ENCODE measurements at places on chromosomes 2 and 18. TPM values are rescaled to one million over a fixed set of nuclear protein-coding genes. Genes with fewer than 3 reads are reported as not detected.

SH3RF3 gene
- total RNA-seq: not detected

SIGLEC15 gene
- total RNA-seq: not detected

RBM44 gene
- 0.45 TPM for total RNA-seq

MAP4K4 gene
- 71.5 TPM for total RNA-seq

MROH2A gene
- not detected for total RNA-seq

DNA sequence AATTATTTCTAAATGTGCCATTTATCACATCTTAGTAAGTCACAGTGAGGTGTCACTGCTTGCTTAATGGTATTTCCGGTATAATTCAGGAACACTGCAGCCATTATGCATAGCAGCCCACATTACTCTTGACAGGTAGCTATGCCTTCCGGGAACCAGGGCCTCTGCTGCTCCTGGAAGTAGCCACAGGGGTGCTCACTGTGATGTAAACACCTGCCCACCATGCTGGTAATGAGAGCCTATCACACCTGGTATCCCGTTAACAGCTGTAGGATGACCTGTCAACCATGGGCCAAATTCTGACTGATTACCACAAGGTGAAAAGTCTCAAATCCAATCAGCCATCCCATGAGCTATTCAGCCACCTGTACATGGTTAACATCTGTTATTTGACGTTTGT lies 647.0 kb upstream of the NXPH2 start:
- no peak for DNase-seq
- H3K4me3 ChIP-seq: no peak overlapping the region
- H3K27ac ChIP-seq: no peak overlapping the region
- H3K36me3 ChIP-seq: no peaks in the 10 kb centered on the region

DNA sequence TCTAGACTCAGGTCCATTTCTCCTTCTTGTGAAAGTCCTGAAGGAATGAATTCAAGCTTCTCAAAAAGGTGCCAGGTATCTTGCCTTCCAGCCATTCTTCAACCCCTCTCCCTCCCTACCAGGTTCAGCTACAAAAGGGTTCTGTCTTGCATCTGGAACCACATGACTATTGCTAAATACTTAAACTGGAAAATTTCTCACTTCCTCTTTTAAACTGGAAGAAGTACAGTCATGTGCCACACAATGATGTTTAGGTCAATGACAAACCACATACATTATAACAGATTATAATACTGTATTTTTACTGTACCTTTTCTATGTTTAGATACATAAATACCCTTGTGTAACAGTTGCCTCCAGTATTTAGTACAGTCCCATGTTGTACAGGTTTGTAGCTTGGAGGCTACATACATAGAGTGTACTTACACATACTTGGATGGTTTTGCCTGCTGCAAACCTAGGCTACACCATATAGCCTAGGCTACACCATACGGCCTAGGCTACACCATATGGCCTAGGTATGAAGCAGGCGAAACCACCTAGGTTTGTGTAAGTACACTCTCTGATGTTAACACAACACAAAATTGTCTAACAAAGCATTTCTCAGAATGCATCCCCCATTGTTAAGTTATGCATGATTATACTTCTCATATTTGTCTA lies 142.0 kb upstream of the DNMT3A start:
- H3K36me3 ChIP-seq: no peaks in the 10 kb centered on the region
- no peaks in the 10 kb centered on the region for H3K4me1 ChIP-seq
- no peak overlapping the region for H3K4me3 ChIP-seq
- H3K27ac ChIP-seq: no peak overlapping the region
- H3K27me3 ChIP-seq: no peaks in the 10 kb centered on the region
- DNase-seq: no peak

- H3K4me3 ChIP-seq: no peak overlapping the region
- no peaks in the 10 kb centered on the region for H3K27me3 ChIP-seq
Measured at GRCh38 chr18:23032030-23032582, 99.0 kb downstream of the RBBP8 start.

- H3K27ac ChIP-seq: no peak overlapping the region
- no peaks in the 10 kb centered on the region for H3K4me1 ChIP-seq
- H3K27me3 ChIP-seq: peaks cover 14% of the 10 kb centered on the region
- H3K36me3 ChIP-seq: no peaks in the 10 kb centered on the region
- no peak overlapping the region for H3K4me3 ChIP-seq
Measured at GRCh38 chr2:105515581-105516415, 116.9 kb upstream of the FHL2 start.

DNA sequence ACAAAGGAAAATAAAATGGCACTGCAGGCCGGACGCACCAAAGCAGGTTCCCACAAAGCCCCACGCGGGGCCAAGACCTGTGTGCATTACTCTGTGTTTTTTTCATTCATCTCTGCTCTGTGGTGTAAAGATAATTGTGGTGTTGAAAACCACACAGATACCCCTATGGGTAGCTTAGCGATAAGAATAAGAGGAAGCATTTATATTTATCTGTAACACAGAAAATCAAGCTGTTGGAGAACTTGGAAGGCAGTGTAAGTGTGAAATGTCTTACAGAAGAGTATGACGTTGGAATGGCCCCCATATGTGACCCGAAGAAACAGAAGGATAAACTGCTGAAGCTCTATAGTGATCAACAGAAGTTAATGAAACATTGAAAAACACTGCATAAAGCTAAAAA lies 20.3 kb upstream of the MARCO start:
- no peaks in the 10 kb centered on the region for H3K36me3 ChIP-seq
- H3K27ac ChIP-seq: no peak overlapping the region
- no peaks in the 10 kb centered on the region for H3K4me1 ChIP-seq
- DNase-seq: no peak
- peaks cover 14% of the 10 kb centered on the region for H3K27me3 ChIP-seq

GRCh38 chr2:181523756-181524155 lies 66.6 kb downstream of the ITGA4 start:
- peaks cover 14% of the 10 kb centered on the region for H3K36me3 ChIP-seq
- no peaks in the 10 kb centered on the region for H3K27me3 ChIP-seq
- no peak for DNase-seq

GRCh38 chr2:200617156-200618053 lies 31.6 kb downstream of the AOX1 start:
- H3K36me3 ChIP-seq: no peaks in the 10 kb centered on the region
- peaks cover 2% of the 10 kb centered on the region for H3K27me3 ChIP-seq
- H3K27ac ChIP-seq: peak overlapping the region; percentile 39
- peaks cover 17% of the 10 kb centered on the region for H3K4me1 ChIP-seq
- H3K4me3 ChIP-seq: peak overlapping the region; percentile 53
- DNase-seq: no peak

DNA sequence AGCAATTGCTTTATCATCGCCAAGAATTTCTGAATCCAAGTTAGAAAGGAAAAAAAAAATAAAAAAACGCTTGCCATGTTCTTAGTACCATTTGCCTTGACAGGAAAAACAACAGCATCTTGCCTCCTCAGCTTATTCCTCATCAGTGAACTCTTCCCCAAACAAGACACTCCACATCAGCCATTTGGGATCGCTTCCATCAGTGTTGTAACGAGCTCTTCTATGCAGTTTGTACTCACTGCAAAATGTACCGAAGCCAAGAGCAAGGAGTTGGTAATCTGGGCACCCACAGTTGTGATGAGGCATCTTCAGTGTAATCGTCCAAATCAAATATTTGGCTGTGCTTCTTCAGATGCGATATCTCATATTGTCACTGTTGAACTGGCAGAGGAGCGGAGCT lies 503.7 kb downstream of the TMEM182 start:
- no peaks in the 10 kb centered on the region for H3K36me3 ChIP-seq
- no peak for DNase-seq
- H3K4me1 ChIP-seq: no peaks in the 10 kb centered on the region
- no peak overlapping the region for H3K27ac ChIP-seq

Data from natural killer cell treated with Interleukin-12 subunit alpha and Interleukin-12 subunit beta and Interleukin-15 and Interleukin-18, amount 100 ng/mL, for 72 hours (primary cell).